ENCODE measurements at places on chromosomes 6 and 20.

GRCh38 chr20:53738039-53738944 is 144.7 kb upstream of the ZNF217 start:
- no peak for DNase-seq

DNA sequence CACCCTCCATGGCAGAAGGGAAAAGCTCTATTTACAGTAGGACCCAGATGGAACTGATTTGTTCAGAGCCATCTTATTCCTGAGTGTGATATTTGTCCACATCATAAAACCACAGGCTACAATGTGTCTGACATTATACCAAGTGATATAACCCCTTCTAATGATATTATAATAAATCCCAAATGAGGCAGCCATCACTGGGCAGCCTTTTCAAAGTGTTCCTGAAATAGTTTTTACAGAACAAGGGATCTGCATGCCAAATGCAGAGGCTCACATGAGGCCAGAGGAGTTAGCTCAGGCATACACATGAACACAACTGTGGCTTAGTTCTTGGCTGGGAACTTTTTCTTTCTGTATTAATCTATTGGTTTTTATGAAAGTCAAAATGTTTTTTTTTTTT is 207.7 kb downstream of the MAFB start:
- no peak for DNase-seq

DNA sequence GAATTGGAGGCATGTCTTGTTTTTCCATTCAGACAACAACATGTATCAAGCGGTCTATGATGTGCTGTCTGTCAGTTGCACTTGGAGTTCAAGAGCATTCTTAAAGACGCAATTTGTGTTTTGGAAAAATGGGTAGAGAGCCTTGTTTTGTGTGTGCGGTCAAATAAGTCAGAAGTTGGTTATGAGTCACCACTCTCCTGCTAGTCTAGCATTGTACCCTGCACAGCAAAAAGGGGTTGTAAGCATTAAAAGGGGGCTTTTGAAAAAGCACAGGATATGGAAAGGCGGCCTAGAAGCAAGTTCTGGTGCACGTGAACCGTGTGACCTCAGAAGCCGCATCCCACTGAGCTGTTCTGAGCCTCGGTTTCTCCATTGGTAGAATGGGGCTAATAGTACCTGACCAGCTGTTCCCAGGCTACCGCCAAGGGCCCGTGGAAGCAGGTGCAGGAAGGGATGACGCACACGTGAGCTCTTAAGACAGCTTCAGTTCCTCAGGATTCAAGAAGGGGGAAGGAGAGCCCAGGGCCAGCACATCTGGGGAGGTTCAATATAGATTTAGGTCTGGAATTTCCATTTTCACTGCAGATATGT is 61.6 kb upstream of the SNX9 start:
- no peak for DNase-seq

GRCh38 chr6:162179196-162179951 is 548.2 kb downstream of the PRKN start:
- no peak for DNase-seq

GRCh38 chr20:13322621-13323020 is 101.5 kb downstream of the ISM1 start:
- DNase-seq, result no peak

GRCh38 chr20:53900380-53900999 is 169.9 kb downstream of the BCAS1 start:
- DNase-seq, result no peak

DNA sequence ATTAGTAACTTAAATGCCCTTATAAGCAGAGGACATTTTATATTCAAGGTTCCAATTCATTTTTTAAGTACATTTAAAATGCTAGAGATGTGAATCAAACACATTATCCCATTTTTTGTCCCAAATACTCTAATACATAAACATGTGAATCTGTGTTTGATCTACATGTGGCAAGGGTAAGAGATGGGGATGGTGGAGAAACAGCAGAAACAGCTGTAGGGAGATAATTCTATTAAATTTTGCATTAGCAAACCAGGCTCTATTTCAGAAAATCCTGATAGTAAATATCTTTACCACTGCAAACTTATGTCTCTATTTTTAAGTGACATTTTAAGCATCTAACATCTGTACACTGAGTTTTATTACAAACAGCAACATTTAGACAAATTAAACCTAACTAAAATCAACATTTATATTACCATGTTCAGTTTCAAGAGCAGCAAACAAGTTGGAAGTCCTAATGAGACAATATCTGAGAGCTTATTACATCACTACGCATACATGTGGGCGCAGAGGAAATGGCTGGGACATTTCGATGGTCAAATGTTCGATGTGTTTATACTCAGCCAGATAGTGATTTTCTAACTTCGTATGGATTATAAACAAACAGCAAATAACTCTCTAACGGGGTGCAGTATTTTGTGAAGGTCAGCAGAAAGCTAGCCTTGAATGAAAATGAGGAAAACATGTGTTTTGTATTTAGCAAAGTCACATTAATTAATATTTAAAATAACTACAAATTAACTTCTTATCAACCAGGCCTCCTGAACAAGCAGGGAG is 165.1 kb downstream of the GJA1 start:
- DNase-seq, result no peak

DNA sequence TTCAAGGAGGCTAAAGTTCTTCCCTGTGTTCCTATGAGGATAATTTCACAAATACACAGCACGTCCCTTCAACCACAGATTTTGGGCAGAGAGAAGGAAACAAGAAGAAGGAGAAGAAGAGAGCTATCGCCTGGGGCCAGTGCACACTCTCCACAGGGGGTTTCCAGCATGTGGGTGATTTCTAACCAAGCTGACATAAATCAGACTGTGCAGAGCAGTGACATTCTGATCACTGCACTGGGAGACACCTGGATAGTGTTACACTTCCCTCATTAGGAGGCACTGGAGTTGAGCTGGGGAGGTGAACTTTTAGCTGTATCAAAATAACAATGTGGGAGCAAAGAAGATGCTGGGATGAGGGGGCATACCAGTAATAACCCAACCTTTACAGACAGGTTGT is 71.8 kb upstream of the CENPW start:
- no peak for DNase-seq

DNA sequence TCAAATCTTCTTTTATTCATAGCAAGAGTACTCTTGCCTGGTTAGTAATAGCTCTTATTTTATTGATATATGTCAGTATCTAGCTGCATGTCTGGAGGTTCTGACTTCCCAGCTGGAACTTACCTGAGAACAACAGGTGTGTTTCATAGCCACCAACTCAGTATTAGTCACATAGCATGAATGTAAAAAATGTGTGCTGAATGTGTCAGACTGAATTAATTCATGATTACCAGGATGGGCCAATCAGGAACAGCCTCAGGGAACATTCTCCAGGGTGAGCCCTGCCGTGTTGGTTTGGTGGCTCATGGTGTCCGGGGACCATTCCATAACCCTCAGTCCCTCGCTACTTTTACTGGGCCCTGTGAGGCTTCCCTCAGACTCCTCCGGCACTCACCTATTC is 99.7 kb downstream of the TULP4 start:
- DNase-seq, result no peak

DNA sequence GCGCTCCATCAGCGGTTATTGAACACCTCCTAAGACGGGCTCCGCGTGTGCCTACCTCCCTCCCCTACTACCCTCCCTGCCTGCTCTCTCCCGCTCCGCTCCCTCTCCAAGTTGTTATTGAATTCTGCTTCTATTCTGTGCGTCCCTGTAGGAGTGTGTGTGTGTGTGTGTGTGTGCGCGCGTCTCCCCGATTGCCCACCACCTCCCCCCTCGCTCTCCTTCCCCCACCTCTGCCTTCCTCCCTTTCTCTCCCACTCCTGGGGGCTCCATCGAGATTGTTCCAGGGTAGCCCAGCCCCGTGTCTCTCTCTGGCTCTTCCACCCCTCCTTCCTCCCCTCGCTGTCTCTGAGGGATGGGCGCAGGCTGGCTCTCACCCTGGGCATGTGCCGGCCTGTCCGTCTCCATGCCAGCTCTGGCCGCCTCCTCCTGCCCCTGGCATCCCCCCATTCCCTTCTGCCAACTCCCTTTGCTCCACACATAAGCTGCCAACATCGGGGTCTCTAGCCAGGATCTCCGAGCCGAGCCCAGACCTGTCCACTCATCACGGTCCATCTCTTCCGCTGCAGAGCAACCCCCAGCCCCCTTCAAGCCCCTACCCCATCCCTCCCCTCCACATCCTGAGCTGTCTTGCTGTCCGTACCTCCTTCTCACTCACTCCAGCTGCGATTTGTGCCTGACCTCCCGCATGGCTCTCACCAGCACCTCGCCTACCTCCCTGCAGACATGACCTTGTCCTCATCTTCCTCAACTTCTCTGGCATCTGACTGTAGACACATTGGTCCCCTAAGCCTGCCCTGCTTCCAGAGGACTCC is 68.5 kb downstream of the SRC start:
- no peak for DNase-seq

- no peak for DNase-seq
These were observed 209.2 kb downstream of the ANKRD60 start for GRCh38 chr20:58019027-58019849.

DNA sequence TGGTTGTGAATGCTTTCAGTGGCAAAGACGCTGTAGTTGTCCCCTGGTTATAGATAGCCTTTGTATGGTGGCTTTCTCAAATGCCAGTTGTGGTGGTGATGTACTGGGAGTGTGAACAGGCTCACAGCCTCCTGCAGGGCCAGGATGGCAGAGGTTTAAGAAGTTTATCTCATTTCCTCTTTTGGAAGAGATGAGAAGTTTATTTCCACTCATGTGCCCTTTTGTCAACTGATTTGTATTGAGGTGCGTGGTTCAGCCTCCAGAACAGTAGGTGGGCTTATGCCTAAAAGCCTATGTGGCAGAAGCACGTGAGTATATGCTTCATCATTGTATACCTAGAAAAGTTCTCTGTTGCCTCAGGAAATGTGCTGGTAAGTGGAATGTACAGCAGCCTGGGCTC is 13.7 kb upstream of the ZFP57 start:
- no peak for DNase-seq

GRCh38 chr6:116763048-116763447 is 2.5 kb downstream of the FAM162B start:
- no peak for DNase-seq

GRCh38 chr20:59473742-59474141 is 130.6 kb upstream of the PHACTR3 start:
- DNase-seq, result no peak

DNA sequence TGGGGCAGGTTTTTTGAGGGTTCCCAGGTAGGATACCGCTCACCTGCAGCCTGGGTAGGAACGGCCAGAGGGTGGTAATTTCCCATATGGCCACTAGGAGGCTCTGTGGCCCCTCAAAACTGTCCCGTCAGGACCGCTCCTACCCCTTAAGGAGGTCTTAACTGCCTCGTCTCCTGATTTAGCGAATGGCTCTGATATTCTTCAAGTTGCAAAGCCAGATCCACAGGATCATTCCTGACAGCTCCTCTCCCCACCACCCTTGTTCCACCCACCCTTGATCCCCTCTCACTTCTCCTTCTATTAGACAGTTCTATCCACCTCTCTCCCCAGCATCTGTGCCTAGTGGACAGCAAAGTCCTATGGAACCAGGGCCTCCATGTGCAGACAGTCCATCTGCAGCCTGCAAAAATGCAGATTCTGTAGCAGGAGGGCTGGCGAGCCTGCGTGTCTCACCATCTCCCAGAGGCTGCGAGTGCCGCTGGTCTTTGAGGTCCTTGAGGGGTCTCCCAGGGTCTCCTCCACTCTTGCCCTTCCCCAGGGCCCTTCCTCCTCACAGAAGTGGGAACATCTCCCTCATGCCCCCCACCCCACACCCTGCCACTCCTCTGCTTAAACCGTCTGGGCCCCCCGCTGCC is 34.3 kb upstream of the ZBP1 start:
- no peak for DNase-seq
